Muscle of back (tissue), 13 donors: ENCODE measurements at places on chromosomes 1 and 21. TPM values are rescaled to one million over a fixed set of nuclear protein-coding genes. Genes with fewer than 3 reads are reported as not detected.

GRCh38 chr1:174815036-174815435 is 184.7 kb upstream of the CACYBP start:
- no peak for DNase-seq

DNA sequence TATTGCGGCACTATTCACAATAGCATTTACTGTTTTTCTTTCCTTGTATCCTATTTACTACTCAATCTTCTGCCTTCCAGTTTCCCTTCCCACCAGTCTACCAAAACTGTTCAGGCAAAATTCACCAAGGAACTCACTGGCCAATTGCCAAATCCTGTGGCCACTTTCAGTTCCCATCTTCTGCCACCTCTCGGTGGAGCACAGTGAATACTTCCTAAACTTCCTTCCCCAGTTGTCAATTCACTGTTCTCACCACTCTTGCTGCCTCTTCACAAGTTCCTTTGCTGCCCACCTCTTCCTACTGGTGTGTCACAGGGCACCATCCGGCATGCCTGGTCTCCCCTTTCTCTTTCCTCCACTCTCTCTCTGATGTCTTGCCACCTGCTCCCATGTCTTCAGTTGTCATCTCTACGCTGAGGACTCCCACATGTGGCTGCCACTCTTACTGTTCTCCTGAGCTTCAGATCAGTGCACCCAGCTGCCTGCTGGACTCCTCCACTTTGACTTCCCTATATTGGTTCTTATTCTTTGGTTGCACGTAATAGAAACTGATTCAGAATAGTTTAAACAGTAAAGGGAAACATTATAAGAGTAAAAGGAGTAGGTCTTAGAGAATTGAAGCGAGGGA is 114.4 kb downstream of the PIK3R3 start:
- no peak for DNase-seq

GRCh38 chr21:33249331-33250002 is 16.7 kb upstream of the IL10RB start:
- no peak for DNase-seq

DNA sequence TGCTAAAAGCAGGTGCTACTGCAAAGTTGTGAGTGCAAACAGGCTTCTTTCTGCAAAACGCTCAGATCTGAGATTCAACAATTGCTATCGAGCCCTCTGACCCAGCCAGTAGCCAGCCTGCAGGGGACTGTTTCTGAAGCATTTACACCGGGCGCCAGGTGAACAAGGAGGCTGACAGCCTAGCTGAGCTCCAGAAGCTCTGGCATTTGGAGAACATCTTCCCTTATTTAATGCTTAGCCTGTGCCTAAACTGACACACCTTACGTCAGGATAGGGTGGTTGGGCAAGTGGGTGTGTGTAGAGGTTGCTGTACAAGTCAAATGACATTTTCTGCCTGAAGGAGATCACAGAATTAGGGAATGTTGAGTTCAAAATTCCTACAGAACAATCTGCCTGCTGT is 15.8 kb upstream of the PLA2G2C start:
- DNase-seq, result no peak

- DNase-seq, result no peak
These were observed at the start of gene SPRR2A for GRCh38 chr1:153057375-153057774. TSS of gene SPRR2A (minus strand) at chr1:153057512. CDS start at chr1:153056735, 777 bp downstream.

GRCh38 chr1:185559684-185560331 is 174.4 kb upstream of the HMCN1 start:
- no peak for DNase-seq

GRCh38 chr1:198651650-198652400 is 13.0 kb downstream of the PTPRC start:
- no peak for DNase-seq

GRCh38 chr1:86068841-86069756 is 87.5 kb downstream of the COL24A1 start:
- DNase-seq, result no peak

GRCh38 chr1:150281221-150281757 is 1.1 kb upstream of the CIART start:
- peak; percentile 63 for DNase-seq

GRCh38 chr1:10634428-10635084 is 159.8 kb downstream of the PEX14 start:
- no peak for DNase-seq

The ZNF648 gene
- not detected for polyA plus RNA-seq

The NRIP1 gene
- 60.6 TPM for polyA plus RNA-seq

The GBP6 gene
- not detected for polyA plus RNA-seq
